ENCODE measurements at places on chromosomes 4 and X.

- no peaks in the 10 kb centered on the region for H3K27me3 ChIP-seq
- H3K4me1 ChIP-seq = no peaks in the 10 kb centered on the region
- H3K4me3 ChIP-seq = no peak overlapping the region
- H3K27ac ChIP-seq = no peak overlapping the region
Measured at GRCh38 chr4:9762823-9763475, 18.5 kb upstream of the DRD5 start.

GRCh38 chr4:88993246-88993645, 63.7 kb downstream of the FAM13A start:
- DNase-seq = no peak
- no peaks in the 10 kb centered on the region for H3K36me3 ChIP-seq
- H3K4me3 ChIP-seq = no peak overlapping the region
- H3K4me1 ChIP-seq = no peaks in the 10 kb centered on the region
- H3K27ac ChIP-seq = no peak overlapping the region

GRCh38 chr4:2186133-2186864, 55.6 kb downstream of the HAUS3 start:
- no peaks in the 10 kb centered on the region for H3K4me1 ChIP-seq
- no peaks in the 10 kb centered on the region for H3K36me3 ChIP-seq
- H3K27ac ChIP-seq = no peak overlapping the region
- peak; percentile 59 for DNase-seq
- no peaks in the 10 kb centered on the region for H3K27me3 ChIP-seq
- H3K4me3 ChIP-seq = no peak overlapping the region

DNA sequence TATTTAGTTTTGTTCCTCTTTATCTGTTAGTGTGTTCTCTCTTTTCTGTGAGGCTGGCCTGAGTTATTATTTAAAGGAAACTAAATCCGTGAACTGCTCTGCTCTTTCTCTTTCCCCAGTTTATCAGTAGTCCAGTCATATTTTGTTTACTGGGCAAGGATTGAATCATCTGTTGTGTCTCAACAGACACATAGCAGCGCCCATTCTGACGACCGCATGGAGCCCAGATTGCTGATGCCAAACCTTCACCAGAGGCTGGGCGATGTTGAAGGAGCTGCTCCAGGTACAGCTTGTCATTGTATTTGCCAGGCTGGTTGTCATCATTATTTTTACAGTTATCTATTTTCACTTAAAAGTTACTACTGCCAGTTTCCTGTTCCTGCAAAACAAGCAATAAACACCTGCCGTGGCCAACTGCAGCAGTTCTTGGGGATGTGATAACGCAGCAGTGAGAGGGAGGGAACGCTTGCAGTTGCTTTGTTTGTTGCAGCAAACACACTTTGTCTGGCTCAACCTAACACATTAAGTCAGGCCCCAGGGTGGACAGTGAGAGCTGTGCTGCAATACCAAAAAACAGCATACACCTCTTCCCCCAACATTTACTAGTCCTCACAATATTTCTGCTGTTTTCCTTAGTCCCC, 10.1 kb downstream of the REELD1 start:
- H3K4me3 ChIP-seq = no peak overlapping the region
- no peaks in the 10 kb centered on the region for H3K4me1 ChIP-seq
- H3K27ac ChIP-seq = no peak overlapping the region
- DNase-seq = no peak
- H3K27me3 ChIP-seq = no peaks in the 10 kb centered on the region

GRCh38 chrX:118129681-118130080, 13.1 kb upstream of the KLHL13 start:
- no peak overlapping the region for H3K4me3 ChIP-seq
- no peak overlapping the region for H3K27ac ChIP-seq
- no peak for DNase-seq
- no peaks in the 10 kb centered on the region for H3K27me3 ChIP-seq
- H3K36me3 ChIP-seq = no peaks in the 10 kb centered on the region
- H3K4me1 ChIP-seq = no peaks in the 10 kb centered on the region

- H3K27me3 ChIP-seq = no peaks in the 10 kb centered on the region
- no peak overlapping the region for H3K4me3 ChIP-seq
- H3K27ac ChIP-seq = no peak overlapping the region
- H3K4me1 ChIP-seq = no peaks in the 10 kb centered on the region
Measured at GRCh38 chr4:153016592-153016991, 80.5 kb downstream of the FHDC1 start.

DNA sequence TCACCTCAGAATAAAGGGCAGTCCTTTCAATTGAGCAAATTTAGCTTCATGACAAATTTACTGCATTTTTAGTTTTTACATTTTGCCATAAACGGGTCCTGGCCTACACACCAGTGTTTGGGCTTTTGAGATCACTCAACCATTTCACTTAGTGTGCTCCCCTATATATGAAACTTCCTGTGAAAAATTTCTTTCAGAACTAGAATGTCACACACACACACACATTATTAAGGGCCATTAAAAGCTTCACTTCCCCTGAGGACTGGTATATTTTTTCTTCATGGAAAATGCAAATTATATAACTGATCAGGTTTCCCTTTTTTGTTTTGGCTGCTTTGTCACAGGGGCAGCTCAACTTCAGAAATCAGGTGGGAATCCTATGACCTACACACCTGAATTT, 206.5 kb downstream of the ENOX2 start:
- H3K36me3 ChIP-seq = no peaks in the 10 kb centered on the region
- H3K4me3 ChIP-seq = no peak overlapping the region
- H3K27ac ChIP-seq = no peak overlapping the region
- H3K27me3 ChIP-seq = no peaks in the 10 kb centered on the region
- DNase-seq = no peak
- no peaks in the 10 kb centered on the region for H3K4me1 ChIP-seq

DNA sequence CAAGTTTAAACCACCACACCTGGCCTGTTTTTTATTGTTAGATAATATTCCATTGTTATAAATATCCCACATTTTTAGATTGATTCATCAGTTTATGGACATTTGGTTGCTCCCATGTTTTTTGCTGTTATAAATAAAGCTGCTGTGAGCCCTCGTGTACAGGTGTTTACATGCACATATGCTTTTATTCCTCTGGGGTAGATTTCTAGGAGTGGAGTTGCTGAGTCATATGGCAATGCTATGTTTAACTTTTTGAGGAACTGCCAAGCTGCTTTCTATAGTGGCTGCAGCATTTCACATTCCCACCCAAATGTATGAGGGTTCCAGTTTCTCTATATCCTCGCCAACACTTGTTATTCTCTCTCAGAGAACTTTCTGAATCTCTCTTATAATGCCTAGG, 90.5 kb downstream of the TBL1X start:
- H3K4me1 ChIP-seq = no peaks in the 10 kb centered on the region
- H3K4me3 ChIP-seq = no peak overlapping the region
- no peaks in the 10 kb centered on the region for H3K27me3 ChIP-seq
- no peaks in the 10 kb centered on the region for H3K36me3 ChIP-seq
- H3K27ac ChIP-seq = no peak overlapping the region

DNA sequence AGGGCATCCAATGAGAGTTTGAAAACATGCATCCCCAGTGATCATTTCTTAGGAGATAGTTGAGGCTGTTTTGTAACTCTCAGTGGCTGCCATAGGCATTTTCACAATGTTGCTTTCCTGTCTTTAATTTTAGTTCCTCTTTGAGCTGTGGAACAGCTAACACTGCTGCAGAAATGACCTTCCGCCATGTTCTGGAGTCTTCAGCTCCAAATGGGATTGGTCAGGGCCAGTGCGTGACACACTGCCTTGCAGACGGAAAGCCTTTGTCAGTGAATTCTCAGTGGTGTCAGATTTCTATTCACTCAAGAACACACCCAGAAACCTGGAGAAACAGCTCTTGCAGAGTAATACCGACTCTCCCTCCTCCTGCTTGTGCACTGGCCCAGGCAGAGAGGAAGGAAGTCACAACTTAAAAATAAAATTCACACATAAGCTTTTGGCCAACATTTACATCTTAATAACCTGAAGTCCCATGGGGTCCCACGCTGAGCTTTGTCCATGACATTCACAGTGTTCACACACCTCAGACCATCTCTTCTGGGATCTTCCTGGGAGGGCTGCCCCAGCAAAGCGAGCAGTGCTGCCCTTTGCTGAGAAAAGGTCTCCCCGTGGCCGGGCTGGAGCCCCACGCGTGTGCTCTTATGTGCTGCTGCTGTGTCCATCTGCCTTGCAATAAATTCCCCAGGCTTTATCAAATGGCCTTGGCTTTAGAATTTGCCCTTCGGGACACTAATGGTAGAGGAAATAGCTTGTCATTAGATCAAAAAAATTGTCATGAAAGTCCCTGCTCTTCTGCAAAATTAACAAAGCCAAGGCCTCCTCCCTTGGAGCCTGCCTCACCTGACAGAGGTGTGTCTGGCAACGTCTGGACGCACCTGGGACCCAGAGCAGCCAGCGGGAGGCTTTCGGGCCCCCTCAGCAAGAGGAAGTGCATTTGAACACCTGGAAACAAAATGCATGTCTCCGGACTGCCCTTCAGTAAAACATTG, 126.8 kb downstream of the IRF2 start:
- H3K27me3 ChIP-seq = no peaks in the 10 kb centered on the region
- H3K4me1 ChIP-seq = peaks cover 20% of the 10 kb centered on the region
- no peaks in the 10 kb centered on the region for H3K36me3 ChIP-seq
- no peak for DNase-seq

DNA sequence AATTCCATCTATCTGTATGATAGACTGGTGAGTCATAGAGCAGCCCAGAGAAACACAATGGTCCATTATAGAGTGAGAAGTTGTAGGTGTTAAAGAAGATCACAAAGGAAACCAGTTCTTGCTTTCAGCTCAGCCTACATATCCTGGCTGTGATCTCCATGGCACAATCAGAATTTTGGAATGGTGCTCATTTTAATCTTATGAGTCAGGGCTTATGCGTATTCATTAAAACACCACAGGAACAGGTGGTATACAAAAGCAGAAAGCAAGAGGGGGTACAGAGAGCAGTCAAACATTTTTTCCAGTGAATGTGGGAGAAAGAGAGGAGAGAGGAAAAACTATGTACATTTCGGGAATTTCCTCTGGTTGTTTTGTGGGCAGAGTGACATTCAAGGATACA, 126.9 kb downstream of the MFAP3L start:
- no peak overlapping the region for H3K27ac ChIP-seq
- H3K27me3 ChIP-seq = no peaks in the 10 kb centered on the region
- no peaks in the 10 kb centered on the region for H3K4me1 ChIP-seq
- H3K4me3 ChIP-seq = no peak overlapping the region
- DNase-seq = no peak
- no peaks in the 10 kb centered on the region for H3K36me3 ChIP-seq

DNA sequence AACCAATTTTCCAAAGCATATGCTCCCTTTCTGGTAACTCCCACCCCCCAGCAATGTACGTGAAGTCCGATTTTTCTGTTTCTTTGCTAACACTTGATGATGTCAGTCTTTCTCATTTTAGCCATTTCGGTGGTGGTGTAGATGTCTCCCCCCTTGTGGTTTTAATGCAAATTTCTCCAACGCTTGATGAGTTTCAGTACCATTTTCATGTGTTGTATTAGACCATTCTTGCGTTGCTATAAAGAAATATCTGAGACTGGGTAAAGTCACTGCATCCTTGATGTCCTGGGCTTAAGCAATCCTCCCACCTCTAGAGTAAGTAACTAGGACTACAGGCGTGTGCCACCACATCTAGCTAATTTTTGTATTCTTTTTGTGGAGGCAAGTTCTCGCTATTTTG, 148.4 kb upstream of the VCX3A start:
- DNase-seq = no peak
- no peak overlapping the region for H3K27ac ChIP-seq
- no peak overlapping the region for H3K4me3 ChIP-seq
- no peaks in the 10 kb centered on the region for H3K27me3 ChIP-seq
- H3K36me3 ChIP-seq = no peaks in the 10 kb centered on the region

DNA sequence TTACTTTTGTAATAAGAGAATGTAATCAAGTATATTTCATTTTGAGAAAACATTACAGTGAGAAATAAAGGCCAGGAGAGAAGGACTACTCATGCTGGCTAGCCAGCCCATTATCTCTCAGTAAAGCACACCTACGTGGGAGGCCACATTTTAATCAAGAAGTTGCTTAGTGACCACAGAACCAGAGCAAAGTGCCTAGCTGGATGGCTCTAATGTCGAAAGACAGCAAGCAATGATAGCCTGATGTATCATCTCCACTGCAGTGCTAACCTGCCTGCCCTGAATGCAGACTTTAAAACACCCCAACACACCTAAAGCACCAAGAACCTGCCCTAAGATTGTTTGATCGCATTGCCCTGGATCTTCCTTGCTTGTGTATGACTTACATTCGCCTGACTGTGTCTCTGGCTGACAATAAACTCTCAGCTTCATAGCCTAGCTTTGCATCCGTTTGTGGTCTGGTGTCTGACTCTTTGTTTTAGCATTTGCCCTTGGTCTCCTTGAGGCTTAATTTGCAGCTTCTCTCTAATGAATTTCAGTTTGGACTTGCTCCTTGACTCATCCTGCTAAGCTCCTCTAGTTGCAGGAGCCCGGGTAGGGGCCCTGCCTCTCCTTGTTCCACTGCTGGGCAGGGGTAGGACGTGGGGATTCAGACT, 31.4 kb upstream of the SOWAHD start:
- H3K4me1 ChIP-seq = no peaks in the 10 kb centered on the region
- no peaks in the 10 kb centered on the region for H3K27me3 ChIP-seq
- no peak overlapping the region for H3K27ac ChIP-seq
- no peak overlapping the region for H3K4me3 ChIP-seq
- no peaks in the 10 kb centered on the region for H3K36me3 ChIP-seq

GRCh38 chr4:138805736-138806135, 209.8 kb upstream of the NOCT start:
- no peaks in the 10 kb centered on the region for H3K36me3 ChIP-seq
- no peaks in the 10 kb centered on the region for H3K4me1 ChIP-seq
- no peak overlapping the region for H3K27ac ChIP-seq
- DNase-seq = no peak

DNA sequence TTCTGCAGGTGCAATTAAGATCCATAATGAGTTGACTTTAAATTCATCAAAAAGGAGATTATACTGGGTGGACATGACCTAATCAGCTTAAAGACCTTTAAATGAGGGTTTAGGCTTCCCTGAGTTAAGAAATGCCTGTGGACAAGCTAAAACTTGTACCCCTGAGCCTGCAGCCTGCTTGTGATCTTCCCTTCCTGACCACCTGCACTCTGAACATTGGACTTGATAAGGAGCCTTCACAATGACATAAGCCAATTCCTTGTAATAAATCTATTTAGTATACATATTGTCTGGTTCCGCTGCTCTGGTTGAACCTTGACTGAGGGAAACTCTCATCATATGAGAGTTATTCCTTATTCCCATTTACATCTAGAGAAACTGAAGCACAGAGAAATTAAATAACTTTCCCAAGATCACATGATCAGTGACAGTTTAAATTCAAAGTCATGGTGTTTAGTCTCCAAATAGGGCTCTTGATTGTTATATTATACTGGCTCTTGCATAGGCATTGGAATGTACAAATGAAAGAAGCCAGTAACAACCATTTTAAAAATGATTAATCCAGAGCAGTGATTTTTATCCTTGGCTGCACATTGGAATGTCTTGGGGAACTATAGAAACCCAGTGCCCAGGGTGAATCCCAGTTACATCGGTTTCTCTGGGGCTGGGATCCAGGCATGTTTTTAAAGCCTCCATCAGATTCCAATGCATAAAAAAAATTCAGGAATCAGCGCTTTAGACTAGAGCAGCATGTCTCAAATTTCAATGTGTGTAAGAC, 136.1 kb downstream of the MSL3 start:
- H3K27me3 ChIP-seq = no peaks in the 10 kb centered on the region
- no peak overlapping the region for H3K4me3 ChIP-seq
- no peaks in the 10 kb centered on the region for H3K4me1 ChIP-seq
- no peaks in the 10 kb centered on the region for H3K36me3 ChIP-seq

- no peak overlapping the region for H3K4me3 ChIP-seq
- H3K36me3 ChIP-seq = no peaks in the 10 kb centered on the region
- no peaks in the 10 kb centered on the region for H3K27me3 ChIP-seq
- DNase-seq = no peak
- no peaks in the 10 kb centered on the region for H3K4me1 ChIP-seq
- no peak overlapping the region for H3K27ac ChIP-seq
Measured at GRCh38 chr4:38769857-38770256, 12.9 kb downstream of the TLR10 start.
